ENCODE measurements at places on chromosomes 16 and 17. TPM values are rescaled to one million over a fixed set of nuclear protein-coding genes. Genes with fewer than 3 reads are reported as not detected.

The C17orf78 gene
- 0.59 TPM for total RNA-seq

The HSDL1 gene
- 58.9 TPM for total RNA-seq

The SULT1A2 gene
- total RNA-seq: 0.11 TPM

The SPAG7 gene
- 128 TPM for total RNA-seq

The KRT34 gene
- total RNA-seq: not detected

The PTX4 gene
- total RNA-seq: not detected

The HOXB2 gene
- 25.7 TPM for total RNA-seq

The TMEM88 gene
- total RNA-seq: 8.1 TPM

The C16orf78 gene
- total RNA-seq: not detected

The NUPR1 gene
- 108 TPM for total RNA-seq

The TPSB2 gene
- total RNA-seq: 0.62 TPM

The SLX4 gene
- total RNA-seq: 6.3 TPM

The ARHGAP23 gene
- total RNA-seq: 5.4 TPM

The CYB5D1 gene
- total RNA-seq: 18.3 TPM

The JUP gene
- total RNA-seq: 27.7 TPM

The KRTAP2-1 gene
- not detected for total RNA-seq

The HOXB8 gene
- total RNA-seq: 0.27 TPM

The EIF4A3 gene
- total RNA-seq: 66.6 TPM

The TBC1D3C gene
- not detected for total RNA-seq

The RANBP10 gene
- total RNA-seq: 14.5 TPM

The CPHXL2 gene
- total RNA-seq: 0.73 TPM

Data from motor neuron (in vitro differentiated cells).